Amniotic stem cell (primary cell): ENCODE measurements at places on chromosomes 12 and 14.

DNA sequence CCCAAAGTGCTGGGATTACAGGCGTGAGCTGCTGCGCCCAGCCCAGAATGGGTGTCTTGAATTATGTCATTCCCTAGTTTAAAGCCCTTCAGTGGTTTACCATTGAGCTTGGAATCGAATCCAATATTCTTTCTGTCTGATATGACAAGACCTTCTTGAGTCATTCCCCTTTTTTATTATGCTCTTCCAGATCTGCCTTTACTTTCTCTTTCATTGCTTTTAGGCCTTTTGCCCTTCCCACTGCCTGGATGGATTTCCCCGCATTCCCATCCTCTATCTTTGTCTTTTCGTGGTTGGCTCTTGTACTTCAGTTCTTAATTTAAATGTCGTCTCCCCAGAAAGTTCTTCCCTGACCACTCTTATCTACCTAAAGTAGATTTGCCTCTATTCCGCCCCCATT is 1.6 kb downstream of the TRAFD1 start:
- no peak for DNase-seq

DNA sequence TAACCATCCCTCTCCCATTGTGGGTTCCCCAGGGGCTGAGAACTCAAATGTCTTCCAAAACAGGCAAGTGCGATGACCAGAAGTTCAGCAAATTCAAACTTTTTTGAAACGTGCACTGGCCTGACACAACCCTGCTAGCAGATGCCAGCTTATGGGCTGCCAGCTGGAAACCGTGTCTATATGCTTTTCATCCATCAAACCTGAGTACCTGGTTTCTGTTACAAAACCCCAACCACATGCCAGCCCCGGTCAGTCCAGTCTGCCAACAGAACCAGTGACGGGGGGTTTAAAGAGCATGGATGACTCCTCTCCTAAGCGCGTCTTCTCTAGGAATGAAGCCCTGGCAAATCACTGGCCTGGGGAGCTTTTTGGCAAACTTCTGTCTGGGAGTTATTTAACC is 189.7 kb downstream of the TTC7B start:
- no peak for DNase-seq

- peak; percentile 24 for DNase-seq
Observed at GRCh38 chr12:82383930-82384552, 25.7 kb downstream of the METTL25 start.

DNA sequence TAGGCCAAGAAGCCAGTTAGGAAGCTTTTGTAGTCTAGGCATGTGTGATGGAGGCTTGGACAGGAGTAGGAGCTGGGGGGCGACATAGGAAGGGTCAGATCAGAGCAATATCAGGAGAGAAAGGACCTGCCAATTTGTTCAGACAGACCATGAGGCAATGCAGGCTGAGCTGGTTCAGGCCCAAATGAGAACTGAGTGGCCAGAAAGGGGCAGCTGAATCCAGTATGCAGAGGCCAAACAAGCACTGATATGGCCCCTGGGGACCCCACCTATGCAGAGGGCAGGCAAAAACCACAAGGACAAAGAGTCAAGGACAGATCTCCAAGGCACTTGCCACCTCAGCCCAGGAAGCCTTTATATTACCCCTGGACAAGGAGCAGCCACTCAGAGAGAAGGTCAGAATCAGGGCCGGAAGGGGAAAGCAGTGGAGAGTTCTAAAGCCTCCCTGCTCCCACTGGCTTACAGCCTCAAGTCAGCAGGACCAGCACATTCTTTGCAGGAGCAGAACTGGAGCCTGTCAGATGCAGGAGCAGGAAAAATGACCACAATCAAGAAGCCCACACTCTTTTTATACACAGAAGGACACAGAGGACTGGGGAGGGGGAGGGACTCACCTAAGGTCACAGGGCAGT is 37.2 kb downstream of the CLMN start:
- no peak for DNase-seq

GRCh38 chr14:95143808-95144620 is 13.3 kb downstream of the DICER1 start:
- no peak for DNase-seq

- no peak for DNase-seq
Observed at GRCh38 chr14:75151851-75152250, 24.6 kb downstream of the TMED10 start.

GRCh38 chr14:64726585-64726890 is 22.3 kb downstream of the PLEKHG3 start:
- DNase-seq: no peak

DNA sequence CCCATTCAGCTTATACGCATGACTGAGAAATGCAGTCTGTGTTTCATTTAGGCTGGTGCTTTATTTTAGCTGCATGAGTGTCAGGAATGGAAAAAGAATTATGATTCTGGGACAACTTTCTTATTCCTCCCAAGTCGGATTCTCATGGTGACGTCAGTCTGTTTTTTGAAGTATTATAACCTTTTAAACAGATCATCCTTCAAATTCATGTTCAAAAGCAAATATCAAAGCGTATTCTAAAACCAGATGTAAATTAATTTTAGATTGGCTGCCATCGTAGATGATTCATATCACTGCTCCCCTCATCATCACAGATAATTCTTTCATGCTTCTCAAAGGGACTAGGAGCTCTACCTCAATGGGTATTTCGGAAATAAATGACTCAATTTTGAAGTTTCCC is 15.0 kb downstream of the FNTB start:
- DNase-seq: no peak

- DNase-seq: peak; percentile 86
Observed at GRCh38 chr14:35365130-35366055, 39.2 kb downstream of the NFKBIA start.

- DNase-seq: peak; percentile 84
Observed at GRCh38 chr14:49982501-49982951, 89.6 kb downstream of the ARF6 start.

GRCh38 chr12:127822809-127823411 is 444.1 kb upstream of the TMEM132C start:
- DNase-seq: no peak

DNA sequence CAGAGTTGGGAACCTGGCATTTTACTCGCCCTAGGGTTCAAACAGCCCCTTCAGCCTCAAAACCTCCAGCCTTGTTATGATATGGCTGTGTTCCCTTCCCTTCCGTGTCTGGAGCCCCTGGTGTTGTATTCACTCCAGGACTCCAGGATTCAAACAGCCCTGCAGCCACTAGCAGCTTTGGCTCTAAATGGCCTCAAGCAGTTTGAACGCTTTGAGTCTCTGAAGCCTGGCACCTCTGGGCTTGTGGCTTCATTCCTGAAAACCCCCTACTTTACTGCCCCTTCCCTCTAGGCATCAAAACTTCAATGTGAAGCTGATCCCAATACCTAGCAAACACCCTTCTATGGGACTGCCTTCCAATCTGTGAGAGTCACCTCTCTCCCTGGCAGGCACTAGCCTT is 67.9 kb upstream of the RMST start:
- no peak for DNase-seq

GRCh38 chr12:96774496-96775256 is 132.4 kb upstream of the NEDD1 start:
- no peak for DNase-seq

DNA sequence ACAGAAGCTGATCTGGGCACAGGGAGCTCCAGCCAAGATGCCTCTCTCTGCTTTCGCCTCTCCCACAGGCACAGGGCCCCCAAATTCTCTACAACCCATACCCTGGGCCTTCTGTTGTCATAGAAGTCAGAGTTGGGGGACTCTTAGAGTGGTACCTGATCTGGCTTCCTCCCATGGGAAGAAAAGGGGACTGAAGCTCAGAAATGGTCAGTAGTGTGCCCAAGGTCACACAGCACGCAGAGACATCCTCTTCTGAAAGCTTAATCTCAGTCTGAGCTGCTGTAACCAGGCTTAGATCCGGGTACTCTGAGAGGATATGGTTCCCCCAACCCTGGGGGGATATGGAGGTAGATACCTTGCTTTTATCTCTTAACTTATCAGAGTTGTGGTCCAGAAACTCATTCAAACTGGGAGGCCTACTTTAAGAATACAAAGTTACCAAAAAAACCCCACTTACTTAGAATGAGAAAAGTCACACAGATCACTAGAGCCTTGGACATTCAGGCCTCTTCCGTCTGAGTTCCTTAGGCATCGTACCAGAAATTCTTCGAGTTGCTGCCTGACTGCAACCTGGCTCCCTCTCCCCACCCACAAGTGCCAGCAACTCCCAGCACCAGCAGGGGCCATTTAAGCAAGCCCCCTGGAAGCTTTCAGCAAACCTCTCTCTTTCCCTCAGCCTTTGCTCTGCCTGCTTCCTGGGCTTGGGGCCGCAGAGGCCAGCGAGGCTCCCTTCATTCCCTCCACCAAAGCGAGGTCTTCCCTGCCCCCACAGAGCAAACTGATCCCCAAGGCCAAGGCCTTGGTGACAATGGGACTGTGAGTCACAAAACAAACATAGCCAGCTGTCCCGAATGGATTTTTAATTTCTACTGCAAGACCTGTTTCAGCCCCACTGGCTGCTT is 13.9 kb downstream of the KRT7 start:
- no peak for DNase-seq

DNA sequence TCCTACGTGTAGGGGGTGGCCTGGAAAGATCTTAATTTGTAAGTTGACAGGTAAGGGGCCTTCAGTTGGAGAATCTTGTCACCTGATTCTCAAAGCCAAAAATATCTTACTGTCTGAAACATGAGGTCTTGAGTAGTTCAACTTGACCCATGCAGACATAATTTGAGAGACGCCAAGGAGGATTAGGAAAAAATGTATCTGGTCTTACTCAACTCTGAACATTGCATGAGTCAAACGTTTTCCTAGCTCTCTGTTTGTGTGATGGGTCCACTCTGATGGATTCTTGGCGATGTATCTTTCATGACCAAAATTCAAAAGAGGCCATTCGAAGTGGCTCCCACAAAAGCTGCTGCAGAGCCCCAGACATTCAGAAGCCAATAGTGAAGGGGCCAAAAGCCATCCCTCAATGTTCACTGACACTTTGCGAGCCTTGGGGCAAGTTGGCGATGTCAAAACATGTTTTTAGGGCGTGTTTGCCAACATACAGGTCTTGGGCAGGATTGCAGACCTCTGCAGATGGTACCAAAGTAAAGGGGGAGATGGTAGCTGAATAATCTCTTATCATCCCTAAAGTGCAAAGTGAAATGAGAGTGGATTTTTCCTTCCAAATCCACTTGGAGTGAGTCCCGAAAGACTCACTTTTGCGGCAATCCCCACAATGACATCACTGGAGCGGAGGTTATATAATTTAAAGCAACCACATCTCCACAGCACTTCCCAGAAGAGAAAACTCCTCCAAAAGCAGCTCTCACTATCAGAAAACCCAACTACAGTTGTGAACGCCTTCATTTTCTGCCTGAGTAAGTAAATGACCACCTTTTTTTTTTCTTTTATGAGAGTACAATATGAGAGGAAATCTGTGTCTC is at the start of gene BDKRB1:
Gene BDKRB1, plus strand, starts transcription at position 710 of the 866 bp plus-strand sequence. CDS start 7,473 bp downstream, outside the sequence.
- DNase-seq: peak; percentile 69

DNA sequence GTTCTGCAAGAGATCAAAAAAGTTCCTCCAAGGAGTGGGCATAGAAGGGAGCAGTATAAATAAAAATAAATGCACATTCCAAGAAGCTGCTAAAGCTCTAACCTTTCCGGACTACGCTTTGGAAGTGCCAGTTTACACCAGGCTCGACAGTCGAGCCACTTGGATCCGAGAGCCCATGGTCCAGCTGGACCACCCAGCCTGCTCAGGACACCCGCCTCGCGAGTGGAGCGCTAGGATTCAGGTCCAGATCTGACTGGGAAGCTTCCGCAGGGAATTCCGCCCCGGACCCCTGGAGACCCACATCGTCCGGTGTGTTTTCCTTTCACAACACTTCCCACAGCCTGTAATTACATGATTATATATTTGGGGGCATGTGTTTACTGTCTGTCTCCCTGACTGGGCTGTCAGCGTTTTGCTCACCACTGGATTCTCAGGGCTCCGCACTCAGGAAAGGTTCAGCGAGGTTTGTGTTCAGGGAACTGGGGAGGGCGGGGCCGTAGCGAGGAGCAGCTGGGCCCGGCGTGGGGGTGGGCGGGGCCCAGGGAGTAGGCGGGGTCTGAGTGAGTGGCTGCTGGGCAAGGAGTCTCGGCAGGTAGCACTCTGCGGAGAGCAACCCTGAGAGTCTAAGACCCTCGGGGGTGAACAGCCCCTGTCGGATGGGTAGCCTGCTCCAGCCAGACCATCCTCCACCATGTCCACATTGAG is 52.3 kb upstream of the TMEM263 start:
- peak; percentile 37 for DNase-seq

GRCh38 chr12:78324234-78324633 is 493.5 kb downstream of the NAV3 start:
- no peak for DNase-seq

- DNase-seq: no peak
Observed at GRCh38 chr14:55572578-55572977, 7.4 kb upstream of the KTN1 start.

GRCh38 chr12:66120477-66120876 is 10.1 kb downstream of the LLPH start:
- DNase-seq: no peak

DNA sequence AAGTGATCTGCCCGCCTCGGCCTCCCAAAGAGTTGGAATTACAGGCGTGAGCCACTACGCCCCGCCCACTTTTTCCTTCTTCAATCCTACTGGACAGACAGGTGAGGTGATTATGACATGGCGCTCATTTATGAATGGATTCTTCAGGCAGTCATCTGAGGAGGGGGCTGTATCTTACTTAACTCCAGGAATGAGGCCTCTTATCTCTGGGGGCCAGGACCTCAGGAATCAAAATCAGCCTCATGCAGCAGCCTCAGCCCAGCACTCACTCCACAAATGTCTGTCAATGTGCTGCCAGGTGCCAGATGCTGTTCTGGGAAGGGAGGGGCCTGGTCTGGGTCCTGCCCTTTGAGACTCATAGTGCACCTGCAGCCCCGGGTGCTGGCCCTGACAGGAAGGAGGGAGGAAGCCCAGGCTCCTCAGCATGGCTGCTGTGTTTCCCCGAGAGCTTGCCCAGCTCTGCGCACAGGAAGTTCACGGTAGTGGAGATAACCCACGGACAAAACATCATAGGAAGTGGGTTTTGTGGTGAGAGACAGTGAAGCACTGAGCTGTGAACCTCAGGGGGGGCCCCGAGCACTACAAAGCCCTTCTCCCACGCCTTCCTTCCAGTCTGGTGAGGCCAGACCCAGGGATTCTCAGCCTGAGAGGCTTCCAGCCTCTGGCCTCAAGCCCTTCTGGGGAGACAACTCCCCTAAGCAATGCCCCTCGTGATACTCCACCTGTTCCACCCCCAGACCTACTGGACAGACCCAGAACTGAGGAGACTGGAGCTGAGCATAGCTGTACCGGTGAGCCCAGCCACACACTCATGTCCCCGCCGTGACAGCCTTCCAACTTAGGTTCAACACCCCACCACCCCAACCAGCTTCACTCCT is 22.3 kb downstream of the GALNT6 start:
- DNase-seq: no peak
